ENCODE measurements at places on chromosomes 12 and 14.
A peak's percentile ranks its signal among the peaks of the same experiment; 100 is the strongest.

DNA sequence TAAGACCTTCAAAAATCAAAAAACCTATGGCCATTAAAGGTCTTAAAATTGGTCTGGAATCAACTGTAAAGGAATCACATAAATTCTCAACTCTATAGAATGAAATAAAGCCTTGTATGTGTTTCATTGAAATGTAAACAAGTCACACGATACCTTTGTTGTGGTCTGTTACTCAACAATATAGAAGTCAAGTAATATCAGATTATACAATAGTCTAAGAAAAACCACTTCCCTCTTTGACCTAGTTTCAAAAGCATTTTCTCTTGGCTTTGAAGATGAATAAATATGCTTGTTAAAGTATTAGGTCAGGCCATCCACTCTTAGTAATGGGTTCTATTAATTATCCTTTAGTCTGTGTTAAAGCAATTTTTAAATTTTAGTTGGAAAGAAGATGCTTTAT lies 79.8 kb upstream of the DIO2 start:
- DNase-seq = no peak

- DNase-seq = no peak
These were observed 13.1 kb downstream of the CCDC85C start for GRCh38 chr14:99590746-99591555.

GRCh38 chr14:42078345-42078744 lies 471.7 kb downstream of the LRFN5 start:
- no peak for DNase-seq

DNA sequence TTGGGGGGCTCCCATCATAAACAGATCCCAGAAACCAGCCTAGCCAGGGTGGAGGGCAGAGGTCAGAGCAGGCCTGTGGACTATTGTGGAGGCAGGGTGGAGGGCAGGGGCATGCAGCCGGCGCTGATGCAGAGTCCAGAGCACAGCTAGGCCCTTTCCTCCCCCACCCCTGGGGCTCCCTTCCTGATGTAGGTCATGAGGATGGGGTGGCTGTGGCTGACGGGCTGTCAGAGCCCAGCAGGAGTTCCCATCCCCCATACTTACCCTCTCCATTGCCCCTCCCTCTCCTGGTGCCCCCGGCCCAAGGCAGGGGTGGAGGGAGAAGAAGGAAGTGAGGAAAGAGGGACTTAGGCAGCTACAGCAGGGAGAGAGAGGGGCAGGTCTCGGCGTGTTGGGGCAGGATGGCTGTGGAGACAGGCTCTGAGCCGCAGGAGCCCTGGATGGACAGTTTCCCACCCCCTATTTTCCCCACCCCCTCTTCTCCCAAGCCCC lies 5.7 kb upstream of the ZNF385A start:
- DNase-seq = no peak

- DNase-seq = no peak
These were observed 144.2 kb upstream of the FRMD6 start for GRCh38 chr14:51507511-51507905.

- DNase-seq = no peak
These were observed 27.7 kb downstream of the PPP2R5C start for GRCh38 chr14:101789222-101789621.

- DNase-seq = peak; percentile 79
These were observed 45.6 kb downstream of the STAB2 start for GRCh38 chr12:103632554-103633216.

DNA sequence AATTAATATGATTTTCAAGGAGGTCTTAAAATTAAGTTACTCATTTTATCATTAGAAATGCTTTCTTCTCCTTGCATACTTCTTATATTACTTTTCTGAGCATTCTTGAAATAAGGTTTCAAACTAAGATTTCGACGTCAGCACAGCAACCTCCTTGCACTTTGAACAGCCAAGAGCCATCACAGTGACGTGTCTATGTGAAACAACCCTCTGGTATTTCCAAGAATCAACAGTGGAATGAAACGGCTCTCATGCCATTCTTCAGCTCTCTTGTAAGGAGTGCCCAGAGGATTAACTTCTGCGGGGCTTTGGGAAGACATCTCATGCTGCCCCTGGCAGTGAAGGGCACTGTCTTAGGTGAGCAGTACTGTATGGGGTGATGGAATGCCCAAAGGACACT lies 109.2 kb downstream of the EFCAB11 start:
- DNase-seq = no peak

GRCh38 chr12:1910468-1910867 lies 8.0 kb downstream of the CACNA2D4 start:
- DNase-seq = no peak

DNA sequence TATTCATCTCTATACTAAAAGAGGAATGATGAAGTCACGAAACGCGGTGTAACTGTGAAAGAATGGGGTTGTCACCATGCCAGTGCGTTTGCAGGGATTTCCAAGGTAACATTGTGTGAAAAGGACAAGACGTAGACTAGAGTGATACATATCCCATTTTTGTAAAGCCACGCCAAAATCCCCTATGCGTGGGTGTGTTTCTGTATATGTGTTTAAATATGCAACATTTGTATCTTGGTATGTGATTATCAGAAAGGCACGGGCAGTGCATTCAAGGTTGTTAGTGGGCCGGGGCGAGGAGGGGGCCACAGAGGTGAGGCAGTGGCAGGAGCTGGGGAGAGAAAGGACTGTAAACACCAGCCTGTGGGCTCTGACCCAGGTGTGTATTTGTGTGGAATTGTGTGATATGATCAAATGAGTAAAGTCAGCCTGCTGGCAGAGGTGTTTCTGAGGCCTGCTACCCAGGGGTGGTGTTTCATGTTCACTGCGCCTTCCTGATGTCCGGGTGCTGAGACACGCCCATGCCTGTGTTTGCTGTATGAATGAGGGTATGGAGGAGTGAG lies 137.8 kb downstream of the ADGRD1 start:
- no peak for DNase-seq

All from RPMI8226 (cell line).